Hepatic stellate cell (primary cell): ENCODE measurements at places on chromosomes 6 and 20.
A peak's percentile ranks its signal among the peaks of the same experiment; 100 is the strongest.

DNA sequence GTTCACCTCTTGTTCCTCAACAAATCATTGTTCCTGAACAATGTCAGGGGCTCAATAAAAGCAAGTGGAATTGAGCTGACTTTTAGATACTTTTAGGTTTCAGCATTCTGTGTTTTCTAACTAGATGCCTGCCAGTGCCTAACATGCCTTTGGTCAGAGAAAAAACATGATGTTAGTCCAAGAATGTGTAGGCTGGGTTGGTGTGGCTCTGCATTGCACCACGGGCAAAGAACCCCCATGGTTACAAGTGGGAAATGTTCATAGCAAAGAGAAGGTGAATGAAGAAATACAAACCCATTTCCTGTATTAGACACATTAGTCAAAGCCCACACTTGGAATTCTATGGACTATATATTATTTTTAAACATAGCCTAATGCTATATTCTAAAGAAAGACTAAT is 193.3 kb downstream of the TMEM200A start:
- DNase-seq: no peak

GRCh38 chr6:152750694-152751093 is at the start of gene VIP:
Gene VIP (plus strand): TSS chr6:152750797. CDS start chr6:152752178, 1,381 bp downstream.
- DNase-seq: no peak

GRCh38 chr6:47434372-47435253 is 43.0 kb upstream of the CD2AP start:
- no peak for DNase-seq

DNA sequence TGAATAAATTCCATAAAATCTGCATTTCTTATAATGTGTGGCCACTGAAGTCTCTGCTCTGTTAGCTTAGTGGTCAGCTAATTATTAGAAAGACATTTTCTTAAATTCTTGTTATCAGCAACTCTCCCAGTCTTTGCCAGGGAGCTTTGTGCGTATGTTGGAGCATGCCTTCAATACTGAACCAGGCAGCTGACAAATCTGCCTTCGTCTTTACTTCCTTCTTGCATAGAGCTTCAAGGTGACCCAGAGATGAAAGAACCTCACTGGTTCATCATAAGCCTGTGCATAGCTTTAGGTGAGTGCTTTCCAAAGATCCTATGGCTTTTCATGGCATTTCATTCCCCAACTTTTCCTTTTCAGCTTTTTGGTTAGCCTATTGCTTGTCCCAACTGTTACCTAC is 43.0 kb upstream of the NELFCD start:
- DNase-seq: no peak

- no peak for DNase-seq
Measured at GRCh38 chr6:11683871-11684270, 94.7 kb downstream of the ADTRP start.

DNA sequence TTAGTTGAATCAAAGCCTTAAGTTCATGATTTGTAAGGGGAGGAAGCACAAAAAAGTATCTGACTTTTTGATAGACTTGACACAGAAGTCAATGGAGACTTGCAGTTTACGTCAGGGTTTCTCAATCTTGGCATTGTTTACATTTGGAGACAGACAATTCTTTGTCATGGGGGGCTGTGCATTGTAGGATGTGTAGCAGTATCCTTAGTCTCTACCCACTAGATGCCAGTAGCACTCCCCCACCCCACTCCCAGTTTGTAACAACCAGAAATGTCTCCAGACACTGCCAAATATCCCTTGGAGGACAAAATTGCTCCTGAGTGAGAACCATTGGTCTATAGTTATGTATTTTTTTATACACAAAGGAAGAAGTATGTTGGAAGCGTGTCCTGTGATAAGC is 434.1 kb downstream of the RFPL4B start:
- DNase-seq: no peak

DNA sequence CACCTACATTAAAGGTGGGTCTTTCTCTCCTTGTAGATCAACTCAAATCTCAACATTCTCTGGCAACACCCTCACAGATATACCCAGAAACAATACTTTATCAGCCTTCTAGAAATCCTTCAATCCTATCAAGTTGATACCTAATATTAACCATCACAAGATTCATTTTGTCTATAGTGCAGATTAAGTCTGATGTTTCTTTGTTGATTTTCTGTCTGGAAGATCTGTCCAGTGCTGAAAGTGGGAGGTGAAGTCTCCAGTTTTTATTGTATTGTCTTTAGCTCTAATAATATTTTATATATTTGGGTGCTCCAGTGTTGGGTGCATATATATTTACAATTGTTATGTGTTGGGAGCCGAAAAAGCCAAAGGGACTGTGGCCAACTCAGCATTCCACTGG is 493.9 kb upstream of the ADGRB3 start:
- no peak for DNase-seq

- DNase-seq: no peak
Measured at GRCh38 chr6:46274502-46274901, 103.7 kb upstream of the ENPP5 start.

DNA sequence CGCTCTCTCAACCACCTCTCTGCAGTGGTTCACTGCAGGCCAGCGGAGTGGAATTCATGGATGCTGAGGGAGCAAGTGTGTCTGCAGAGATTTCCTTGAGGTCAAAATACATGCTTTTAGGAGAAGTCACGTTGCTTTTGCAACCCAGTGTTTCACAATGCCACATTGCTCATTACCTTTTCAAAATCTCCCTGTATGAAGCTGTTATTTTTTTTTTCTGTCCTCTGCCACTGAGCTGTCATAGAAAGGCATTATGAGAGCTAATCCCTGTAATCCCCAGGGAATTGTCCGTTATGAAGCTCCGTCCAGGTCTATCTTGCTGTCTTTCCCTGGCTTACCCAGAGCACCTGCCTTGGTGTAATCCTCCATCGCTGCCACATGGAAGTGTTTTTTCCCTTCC is 60.5 kb upstream of the SLC22A23 start:
- DNase-seq: peak; percentile 78

DNA sequence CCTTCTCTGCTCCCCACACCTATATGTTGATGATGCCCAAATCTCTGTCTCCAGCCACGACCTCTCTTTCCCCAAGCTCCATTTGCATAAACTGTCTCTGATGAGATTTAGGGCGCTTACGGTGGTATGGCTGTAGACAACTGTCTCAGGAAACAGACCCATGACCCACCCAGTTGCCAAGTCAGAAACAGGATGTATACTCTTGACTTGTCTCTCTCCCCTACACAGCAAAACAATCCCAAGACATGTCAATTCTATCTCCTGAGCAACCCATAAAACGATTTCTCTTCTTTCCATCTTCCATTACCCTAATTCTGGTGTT is 13.9 kb downstream of the GNL1 start:
- no peak for DNase-seq

DNA sequence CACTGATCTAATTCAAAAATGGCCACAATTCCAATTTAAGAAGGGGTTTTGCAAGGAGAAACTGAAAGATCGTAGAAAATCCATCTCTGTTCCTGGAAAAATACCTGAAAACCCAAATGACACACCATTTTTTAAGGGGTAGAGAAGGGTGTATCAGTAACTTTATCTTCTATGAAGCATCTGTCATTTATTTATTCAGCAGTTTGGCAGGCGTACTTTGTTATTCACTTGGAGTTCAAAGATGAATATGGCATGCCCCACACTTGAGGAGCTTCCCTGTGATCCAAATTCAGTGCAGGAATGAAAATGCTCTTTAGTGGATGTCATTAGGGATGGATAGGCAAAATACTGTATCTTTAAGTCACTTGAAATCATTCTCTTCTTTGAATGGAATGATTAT is 7.2 kb downstream of the HINT3 start:
- DNase-seq: no peak
